T-helper 2 cell treated with Interferon-gamma antibody and Interleukin-4, amounts not matched to agents 100 ng/mL and 5 ng/mL, for 36 hours (primary cell): ENCODE measurements at places on chromosomes 3 and 15. TPM values are rescaled to one million over a fixed set of nuclear protein-coding genes. Genes with fewer than 3 reads are reported as not detected.

PAQR5 gene
- not detected in 2 replicates for total RNA-seq

IGF2BP2 gene
- total RNA-seq = 0.07 TPM in 1 of 2 replicates, not detected in the other

ROPN1 gene
- total RNA-seq = not detected in 2 replicates

SPATA12 gene
- not detected in 2 replicates for total RNA-seq

ACKR4 gene
- total RNA-seq = not detected in 2 replicates

MOBP gene
- total RNA-seq = 0.05 TPM in 1 of 2 replicates, not detected in the other

FEZF2 gene
- not detected in 2 replicates for total RNA-seq

TRNT1 gene
- 43.2 and 45.6 TPM in 2 replicates for total RNA-seq

CATSPER2 gene
- total RNA-seq = 6.9 and 7.6 TPM in 2 replicates

PCSK6 gene
- total RNA-seq = 2.6 and 3.3 TPM in 2 replicates

TPRG1 gene
- 27.6 and 29.5 TPM in 2 replicates for total RNA-seq

PIGZ gene
- 3.1 and 3.3 TPM in 2 replicates for total RNA-seq

NOX5 gene
- total RNA-seq = 0.02 TPM in 2 replicates

PYGO1 gene
- not detected in 2 replicates for total RNA-seq

MLF1 gene
- total RNA-seq = 0.25 and 0.50 TPM in 2 replicates

LINGO1 gene
- not detected in 2 replicates for total RNA-seq

KLHDC8B gene
- total RNA-seq = 0.66 and 1.1 TPM in 2 replicates

RPLP1 gene
- 1,734 and 1,740 TPM in 2 replicates for total RNA-seq

PTH1R gene
- total RNA-seq = not detected in 2 replicates

DUOXA2 gene
- not detected in 2 replicates for total RNA-seq

LDHAL6B gene
- not detected in 2 replicates for total RNA-seq

ROBO1 gene
- total RNA-seq = 0.11 TPM in 1 of 2 replicates, not detected in the other

GAP43 gene
- not detected in 2 replicates for total RNA-seq

KBTBD13 gene
- total RNA-seq = not detected in 2 replicates

CLSTN2 gene
- total RNA-seq = not detected in 2 replicates

FGD5 gene
- 0.05 TPM in 1 of 2 replicates, not detected in the other for total RNA-seq

CPLX3 gene
- 0.25 TPM in 2 replicates for total RNA-seq

DPPA2 gene
- total RNA-seq = not detected in 2 replicates

SAMD7 gene
- total RNA-seq = not detected in 2 replicates

SOX14 gene
- total RNA-seq = not detected in 2 replicates

SPTBN5 gene
- 0.59 and 1.0 TPM in 2 replicates for total RNA-seq

TUBGCP5 gene
- 22.8 and 23.4 TPM in 2 replicates for total RNA-seq

AEN gene
- 52.5 and 53.4 TPM in 2 replicates for total RNA-seq

CAMKV gene
- total RNA-seq = not detected in 2 replicates

THAP10 gene
- total RNA-seq = 0.23 TPM in 1 of 2 replicates, not detected in the other
